Stimulated activated CD4-positive, alpha-beta T cell treated with anti-CD3 and anti-CD28 coated beads, Interleukin-2, amount 100 ng/mL, for 4 hours (primary cell): ENCODE measurements at places on chromosomes 3 and 15.

DNA sequence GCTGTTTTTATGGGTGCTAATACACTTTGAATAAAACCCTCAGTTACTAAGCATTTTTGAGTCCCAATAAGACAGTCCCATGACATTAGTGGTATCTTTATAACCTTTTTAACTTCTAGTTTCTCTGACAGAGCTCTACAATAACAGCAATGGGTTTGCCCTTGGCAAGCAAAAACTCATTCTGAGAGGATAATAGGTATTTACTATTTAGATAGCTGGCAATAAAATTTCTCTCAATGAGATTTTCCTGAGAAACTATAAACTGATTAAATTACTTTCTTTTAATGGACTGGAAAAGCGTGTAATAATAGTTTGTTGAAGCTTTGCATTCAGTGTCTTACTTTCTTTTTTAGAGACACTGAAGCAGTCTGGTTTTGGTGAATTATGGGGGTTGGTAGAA lies 168.0 kb upstream of the MLF1 start:
- no peak for DNase-seq

GRCh38 chr3:114411811-114412803 lies 118.3 kb downstream of the TIGIT start:
- no peak for DNase-seq

- DNase-seq, result no peak
Observed at GRCh38 chr3:66039590-66039887, 821 bp upstream of the MAGI1 start.

DNA sequence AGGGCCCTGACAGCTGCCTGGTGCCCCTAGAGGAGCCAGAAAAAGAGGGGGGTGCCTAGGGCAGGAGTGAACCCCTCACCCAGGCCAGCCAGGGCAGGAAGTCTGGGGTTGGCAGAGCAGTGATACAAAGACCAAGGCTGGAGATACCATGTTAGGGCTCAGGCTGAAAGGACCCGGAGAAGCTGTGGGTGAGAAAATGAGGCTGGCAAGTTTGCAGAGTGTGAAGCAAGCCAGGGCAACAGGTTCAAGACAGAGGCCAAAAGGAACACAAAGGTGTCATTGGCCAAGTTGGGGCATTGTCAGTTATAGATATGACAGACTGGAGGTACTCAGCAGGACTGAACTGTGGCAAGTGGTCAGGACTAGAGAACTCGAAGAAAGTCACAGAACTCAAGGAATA lies 40.6 kb upstream of the IREB2 start:
- DNase-seq, result no peak

DNA sequence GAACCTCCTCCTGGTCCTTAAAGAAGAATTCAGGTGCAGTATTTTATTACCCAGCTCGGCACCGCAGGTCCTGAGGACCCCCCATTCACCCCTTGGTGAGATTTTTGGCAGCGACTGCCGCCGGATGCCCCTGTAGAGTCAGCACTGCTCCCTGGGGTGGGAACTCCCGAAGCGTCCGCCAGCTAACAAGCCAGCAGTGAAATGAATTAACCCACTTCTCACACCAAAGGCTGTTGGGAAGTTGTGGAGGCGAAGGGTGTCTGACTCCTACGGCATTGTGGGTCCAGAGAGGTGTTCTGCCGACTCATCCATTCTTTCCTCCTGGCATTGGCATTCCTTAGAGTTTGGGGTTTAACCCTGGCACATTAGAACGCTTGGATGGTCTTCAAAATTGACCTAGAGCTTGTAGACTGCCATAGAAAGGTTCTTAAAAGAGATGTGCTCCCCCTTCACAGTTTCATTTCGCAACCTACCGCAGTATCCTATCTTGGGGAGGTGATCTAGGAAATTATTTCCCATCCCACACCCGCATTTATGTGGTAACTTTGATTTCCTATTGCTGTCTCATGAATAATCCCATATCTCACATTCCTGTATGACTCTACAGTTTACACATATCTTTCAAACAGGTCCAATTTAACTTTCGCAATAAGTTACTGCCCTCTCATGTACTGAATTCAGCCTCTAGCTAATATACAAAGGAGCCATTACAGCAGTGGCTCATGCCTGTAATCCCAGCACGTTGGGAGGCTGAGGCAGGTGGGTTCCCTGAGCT lies 879 bp upstream of the EIF5A2 start:
- DNase-seq, result no peak

GRCh38 chr3:54167999-54168398 lies 45.6 kb downstream of the CACNA2D3 start:
- no peak for DNase-seq

- DNase-seq, result no peak
Observed at GRCh38 chr3:186577521-186577920, 7.0 kb downstream of the DNAJB11 start.

DNA sequence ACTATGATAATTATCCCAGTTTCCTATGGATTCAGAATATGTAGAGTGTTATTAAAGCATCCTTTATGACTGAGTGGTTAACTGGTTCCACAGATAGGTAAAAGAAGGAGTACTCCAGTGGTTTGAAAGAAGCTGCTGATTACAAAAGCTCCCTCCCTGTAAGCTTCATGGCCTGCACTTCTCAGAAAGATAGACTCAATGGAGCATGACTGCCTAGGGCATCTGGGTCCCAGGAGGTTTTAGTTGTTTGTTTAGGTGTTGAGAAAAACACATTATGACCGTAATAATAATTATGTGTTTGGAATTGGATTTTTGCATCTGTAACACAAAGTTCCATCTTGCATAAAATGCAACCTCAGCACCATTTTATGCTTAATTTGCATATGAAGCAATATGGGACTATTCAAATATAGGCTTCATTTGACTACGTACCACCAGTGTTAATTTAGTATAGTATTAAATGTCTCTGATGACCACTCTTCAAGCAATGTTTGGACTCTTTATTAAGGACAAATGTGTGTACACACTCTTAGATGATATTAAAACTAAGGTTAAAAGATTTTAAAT lies 121.1 kb downstream of the ROBO2 start:
- DNase-seq, result no peak

DNA sequence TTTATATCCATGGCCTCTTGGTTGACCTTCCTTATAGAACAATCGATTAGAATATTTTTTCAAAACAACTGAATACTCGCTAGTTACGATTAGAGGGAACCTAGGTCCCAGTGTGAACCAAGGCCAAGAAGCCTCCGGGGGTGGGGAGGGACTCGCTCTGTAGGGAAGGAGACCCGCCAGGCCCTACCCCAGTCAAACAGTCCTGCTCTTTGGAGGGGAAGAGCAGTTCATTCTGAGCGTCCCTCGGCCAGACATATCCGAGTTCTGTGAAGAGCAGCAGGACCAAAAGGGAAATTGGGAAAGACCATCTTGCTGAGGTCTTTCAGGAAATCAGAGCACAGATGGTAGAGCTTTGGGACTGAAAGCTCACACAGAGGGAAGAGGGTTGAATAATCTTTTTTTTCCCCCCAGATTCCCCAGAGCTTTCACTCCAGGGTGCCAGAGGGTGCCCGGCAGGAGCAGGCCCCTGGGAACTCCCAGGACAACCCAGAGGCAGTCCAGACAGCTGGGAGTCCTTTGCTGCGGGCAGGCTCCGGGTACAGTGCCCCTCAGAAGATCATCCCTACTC lies 137.2 kb upstream of the HES1 start:
- no peak for DNase-seq

DNA sequence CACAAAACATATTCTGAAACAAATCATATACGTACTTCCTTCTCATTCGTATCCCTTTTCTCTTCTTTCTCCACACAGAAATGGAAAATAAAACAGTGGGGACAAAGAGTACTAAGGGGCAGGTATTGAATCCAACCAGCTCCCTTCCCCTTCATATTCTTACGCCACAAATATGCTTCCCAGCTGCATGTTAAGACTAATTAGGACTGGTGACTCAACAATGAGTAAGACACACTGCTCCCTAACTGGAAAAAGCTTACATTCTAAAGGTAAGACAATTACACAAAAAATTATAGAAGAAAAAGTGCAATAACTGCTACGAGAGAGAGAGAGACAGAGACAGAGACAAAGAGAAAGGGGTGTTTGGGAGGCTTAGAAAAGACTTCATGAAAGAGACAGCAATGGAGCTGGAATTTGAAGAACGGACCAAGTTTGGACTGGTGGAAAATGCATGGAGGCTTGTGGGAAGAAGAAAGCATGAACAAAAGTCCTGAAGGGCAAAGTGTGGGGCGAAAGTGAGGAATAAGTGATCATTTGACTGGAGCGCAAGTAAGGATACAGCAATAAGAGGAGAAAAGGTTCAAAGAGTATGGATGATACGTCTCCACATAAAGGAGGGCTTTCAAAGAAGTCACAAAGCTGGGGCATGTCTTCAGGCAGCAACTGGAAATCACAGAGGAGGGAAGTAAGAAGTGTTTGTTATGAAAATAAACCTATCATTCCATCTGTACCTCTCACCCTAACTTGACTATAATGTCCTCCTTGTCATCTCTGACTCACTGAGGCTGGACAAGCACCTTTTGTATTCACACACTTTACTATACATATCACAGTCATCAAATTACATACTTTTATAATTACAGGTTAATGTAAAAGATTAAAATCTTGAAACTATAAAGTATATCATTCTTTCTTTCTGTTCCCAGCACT lies 49.2 kb downstream of the RYK start:
- DNase-seq, result no peak
